COR-L47 (cell line): ENCODE measurements at places on chromosomes 5 and 9.
A peak's percentile ranks its signal among the peaks of the same experiment; 100 is the strongest.

DNA sequence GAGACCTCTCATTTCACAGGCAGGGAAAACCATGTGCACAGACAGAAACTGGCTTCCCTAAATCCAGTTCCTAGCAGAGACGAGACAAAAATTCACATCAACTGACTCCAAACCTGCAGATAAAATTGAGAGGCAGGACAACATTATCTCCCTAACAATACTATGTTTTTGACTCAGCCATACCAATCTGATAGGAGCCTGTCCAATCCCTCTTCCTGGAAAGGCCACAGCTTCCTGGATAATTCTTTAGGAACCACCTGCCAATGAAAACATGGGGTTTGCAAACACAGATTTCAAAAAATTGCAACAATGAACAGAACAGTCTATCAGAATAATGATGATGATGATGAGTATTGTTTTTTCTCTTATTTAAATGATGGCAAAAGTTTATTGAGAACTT, 22.4 kb downstream of the SH3TC2 start:
- no peak for DNase-seq

GRCh38 chr5:174427304-174427703, 297.1 kb upstream of the MSX2 start:
- peak; percentile 90 for DNase-seq

- no peak for DNase-seq
Measured at GRCh38 chr5:149578896-149579295, 2.4 kb upstream of the ARHGEF37 start.

- DNase-seq, result no peak
Measured at GRCh38 chr5:14082973-14083372, 60.2 kb upstream of the TRIO start.

GRCh38 chr9:105816202-105816744, 121.9 kb downstream of the TMEM38B start:
- no peak for DNase-seq

DNA sequence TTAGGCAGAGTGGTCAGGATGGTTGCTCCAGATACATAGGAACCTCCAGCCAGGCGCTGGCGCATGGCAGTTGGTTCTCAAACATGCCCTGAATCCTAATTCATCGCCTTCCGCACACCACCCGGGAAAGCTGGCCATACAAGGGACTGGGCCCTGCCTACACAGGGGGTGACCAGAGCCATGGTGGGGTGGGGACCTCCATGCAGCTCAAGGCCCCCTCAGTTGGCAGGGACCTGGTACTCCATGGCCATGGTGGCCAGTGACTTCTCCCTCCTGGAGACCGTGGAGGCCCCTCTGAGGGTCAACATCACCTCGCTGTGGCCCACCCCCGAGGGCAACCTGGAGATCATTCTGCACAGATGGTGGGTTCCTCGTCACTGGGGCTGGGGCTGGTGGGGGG, 26.8 kb downstream of the PAEP start:
- no peak for DNase-seq
